MG63 (cell line): ENCODE measurements at places on chromosomes 11 and 22. TPM values are rescaled to one million over a fixed set of nuclear protein-coding genes. Genes with fewer than 3 reads are reported as not detected.

The OR10V1 gene
- not detected in 2 replicates for total RNA-seq

DNA sequence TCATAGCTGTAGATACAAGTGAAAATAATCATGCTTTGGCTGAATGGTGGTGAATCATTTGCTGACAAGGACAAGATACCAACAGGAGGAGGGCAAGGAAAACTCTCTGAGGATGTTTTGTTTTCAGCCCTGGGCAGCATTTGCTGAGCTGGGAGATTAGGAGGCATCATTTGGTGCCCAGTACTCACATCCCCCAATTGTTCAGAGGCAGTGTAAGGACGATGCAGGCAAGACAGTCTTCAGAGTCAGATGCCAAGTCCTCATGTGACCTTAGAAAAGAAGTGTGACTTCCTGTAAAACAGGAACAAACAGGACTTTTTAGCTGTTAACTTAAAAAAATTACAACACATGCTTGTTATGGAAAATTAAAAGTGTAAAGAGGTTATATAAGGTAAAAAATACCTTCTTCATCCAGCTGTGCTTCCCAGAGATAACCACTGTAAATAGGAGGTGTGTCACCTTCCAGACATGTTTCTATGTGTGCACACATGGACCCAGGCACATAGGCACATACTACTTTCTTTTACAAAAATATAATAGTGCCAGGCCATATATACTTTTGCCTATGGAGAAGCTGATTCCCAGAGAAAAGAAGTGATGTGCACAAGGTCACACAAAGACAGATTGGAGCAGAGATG, 18.0 kb downstream of the CNTF start:
- no peak for DNase-seq

The XKR3 gene
- total RNA-seq: not detected in 2 replicates

DNA sequence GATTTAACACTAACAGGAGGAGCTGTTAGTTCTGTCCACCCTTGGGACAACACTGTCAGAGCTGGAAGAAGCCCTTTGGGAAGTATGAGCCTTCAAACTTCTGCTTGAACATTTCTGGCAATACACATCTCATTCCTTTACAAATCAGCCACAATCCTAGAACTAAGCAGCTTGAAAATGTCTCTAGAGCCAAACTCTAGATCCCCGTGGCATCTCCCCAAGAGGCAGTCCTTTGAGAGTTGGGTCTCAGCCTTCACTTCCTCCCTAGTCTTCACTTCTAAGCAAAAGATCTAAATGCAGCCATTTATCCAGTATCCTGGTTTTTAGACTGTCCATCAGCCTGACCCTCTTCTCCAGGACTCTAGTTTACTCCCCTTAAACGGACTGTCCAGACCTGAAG, 26.9 kb downstream of the ARFGAP2 start:
- DNase-seq: no peak

DNA sequence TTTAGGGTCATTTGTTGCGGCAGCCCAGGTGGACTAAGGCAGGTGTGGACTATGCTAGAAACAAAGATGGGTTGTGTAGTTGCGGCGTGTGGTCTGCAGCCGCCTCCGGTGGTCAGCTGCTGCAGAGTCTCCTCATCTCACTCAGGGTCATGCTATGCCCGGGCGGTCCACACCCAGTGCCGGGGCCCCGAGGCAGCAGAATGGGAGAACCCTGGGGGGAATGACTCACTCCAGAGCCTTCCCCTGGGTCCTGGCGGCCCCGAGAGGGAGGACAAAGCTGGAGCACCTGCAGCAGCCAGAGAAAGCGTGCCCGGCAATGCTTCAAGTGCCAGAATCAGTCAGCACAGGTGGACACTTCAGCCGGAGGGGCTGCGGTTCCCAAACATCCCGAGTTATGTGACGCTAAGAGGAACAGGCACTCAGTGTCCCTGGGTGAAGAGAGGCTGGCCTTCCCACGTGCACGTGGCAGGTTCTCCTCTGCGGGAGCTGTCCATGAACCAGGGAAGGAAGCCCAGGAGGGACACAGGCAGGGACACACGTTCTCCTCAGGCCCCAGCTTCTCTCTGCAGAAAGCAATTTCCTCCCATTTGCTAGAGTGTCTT, 289.6 kb upstream of the B3GAT1 start:
- DNase-seq: no peak

DNA sequence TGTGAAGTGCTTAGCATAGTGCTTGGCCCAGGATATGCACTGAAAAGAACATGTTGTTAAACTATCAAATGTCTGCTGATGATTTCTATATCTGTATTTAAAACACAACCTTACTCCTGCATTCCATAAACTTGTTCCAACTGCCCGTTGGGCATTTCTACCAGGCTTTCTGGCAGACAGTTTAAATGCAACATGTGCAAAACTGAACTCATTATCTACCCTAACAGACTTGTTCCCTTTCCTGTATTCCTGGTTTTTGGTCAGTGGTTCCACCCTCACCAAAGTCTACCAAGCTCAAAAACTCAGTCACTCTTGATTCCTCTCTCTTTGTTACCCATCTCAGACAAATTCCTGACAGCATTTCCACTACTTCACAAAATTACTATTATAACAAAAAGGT, 6.5 kb upstream of the RAB38 start:
- no peak for DNase-seq

DNA sequence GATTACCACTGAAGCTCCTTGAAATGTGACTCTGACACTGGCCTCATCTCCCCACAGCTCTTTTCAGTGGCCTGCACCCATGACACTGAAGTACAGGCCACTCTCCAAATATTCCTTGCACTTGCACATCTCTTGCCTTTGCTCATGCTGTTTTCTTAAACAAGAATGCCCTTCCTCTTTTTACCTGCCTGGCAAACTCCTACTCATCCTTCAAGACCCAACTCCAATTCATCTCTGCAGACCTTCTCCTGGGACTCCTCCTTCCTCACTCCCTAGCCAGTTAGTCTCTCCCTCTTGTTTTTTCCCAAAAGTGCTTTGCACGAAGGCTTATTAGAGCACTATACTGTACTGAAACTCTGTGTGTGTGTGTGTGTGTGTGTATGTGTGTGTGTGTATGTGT, 2.6 kb downstream of the KCNE3 start:
- no peak for DNase-seq

DNA sequence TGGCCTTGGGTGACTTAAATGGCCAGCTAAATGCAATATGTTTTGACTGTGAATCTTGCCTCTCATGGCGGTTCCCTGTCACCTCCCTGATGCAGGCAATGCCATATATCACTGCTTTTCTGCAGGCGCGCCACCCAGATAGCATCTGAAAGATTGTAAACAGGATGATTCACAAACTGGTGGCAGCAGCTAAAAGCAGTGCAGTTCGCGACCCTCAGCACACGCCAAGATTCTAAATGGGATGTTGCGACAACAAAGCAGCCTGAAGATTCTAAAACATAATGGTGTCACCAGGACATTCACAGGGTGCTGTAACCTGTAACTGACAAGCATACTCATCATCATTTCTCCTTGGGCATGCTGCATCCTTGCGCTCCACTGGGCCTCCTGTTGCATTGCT, 440.4 kb upstream of the CADM1 start:
- no peak for DNase-seq

DNA sequence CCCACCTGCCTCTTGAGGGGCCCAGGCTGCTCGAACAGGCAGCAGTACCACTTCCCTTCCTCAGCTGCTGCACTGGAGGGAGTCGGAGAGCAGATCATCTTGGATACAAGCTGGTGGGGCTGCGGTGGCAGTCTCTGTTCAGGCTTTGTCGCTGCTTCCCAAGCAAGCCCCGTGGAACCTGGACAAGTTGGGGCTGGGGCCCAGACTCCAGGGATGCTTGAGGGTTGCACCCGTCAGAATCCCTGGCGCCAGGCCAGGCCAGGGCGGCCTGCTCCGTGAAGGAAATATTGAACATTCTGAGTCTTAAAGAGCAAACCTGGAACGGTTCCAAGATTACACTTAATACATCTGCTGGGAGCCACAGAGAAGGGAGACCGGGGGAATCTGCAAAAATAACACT, 310.1 kb upstream of the SORL1-AS1 start:
- DNase-seq: no peak

The GPR83 gene
- not detected in 2 replicates for total RNA-seq

- DNase-seq: no peak
Observed at GRCh38 chr11:36304351-36304750, 8.3 kb downstream of the PRR5L start.

The SMC1B gene
- total RNA-seq: not detected in 2 replicates

The APLNR gene
- not detected in 2 replicates for total RNA-seq

The INPP5J gene
- not detected in 2 replicates for total RNA-seq

- no peak for DNase-seq
Observed at GRCh38 chr11:40178470-40178869, 1281.0 kb downstream of the LRRC4C start.

DNA sequence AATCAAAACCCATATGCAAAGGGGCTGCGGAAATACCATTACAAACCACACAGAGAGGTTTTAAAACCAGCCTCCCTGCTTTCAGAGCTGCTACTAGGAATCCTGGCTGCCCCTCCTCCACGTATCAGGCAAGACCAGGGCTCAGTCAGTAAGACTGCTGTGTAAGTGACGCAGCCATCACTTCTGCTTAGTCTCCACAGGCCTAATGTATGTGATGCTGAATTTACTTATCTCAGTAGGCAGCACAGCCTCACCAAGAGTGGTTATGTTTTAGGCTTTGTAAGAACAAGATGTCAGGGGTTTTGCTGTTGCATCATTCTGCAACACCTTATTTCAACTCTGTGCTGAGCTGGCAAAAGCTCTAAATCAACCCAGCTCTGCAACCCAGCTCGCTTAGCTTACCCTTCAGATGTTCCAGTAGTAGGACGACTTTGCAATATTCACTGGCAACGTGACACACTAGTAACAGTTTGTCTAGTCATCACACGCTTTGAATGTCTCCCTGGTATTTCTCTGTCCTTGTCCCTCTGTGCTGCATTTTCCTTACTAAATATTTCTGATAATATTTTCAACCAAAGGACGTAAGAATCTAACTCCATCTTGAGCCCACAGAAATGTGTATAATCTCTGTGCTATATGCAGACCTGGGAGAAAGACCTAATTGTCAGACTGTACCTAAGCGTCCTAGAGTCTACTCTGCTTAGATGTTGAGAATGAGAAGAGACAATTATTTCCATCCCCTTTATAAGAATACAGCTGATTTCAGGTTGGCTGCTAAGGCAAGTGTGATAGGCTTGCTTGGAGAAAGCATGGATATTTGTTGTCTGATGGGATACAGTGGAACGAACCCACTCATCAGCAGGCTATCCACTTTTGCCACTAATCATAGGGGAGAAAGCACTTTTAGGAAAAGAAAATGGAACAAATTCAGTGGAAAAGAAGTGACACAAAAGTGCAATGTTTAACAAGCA, 72.2 kb downstream of the LARGE2 start:
- DNase-seq: no peak

The C22orf31 gene
- not detected in 2 replicates for total RNA-seq

DNA sequence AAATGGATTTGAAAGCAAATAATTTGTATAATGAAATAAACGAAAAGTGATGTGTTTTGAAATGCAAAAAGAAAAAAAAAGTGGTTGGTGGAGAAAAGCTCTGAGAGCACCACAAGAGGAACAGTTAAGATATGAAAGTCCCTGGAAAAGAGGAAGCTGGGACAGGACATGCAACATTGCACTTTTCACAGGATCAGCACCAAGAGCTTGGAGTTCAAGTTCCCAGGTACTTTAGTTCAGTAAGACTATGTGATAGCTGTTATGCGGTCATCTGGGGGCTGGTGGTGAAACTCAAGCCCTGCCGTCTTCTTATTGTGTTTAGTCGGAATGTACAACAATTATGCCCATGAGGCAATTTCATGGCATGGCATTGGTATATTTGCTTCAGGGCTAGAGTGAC, 17.1 kb upstream of the MS4A4A start:
- no peak for DNase-seq

The F2 gene
- 0.46 TPM in 1 of 2 replicates, not detected in the other for total RNA-seq

DNA sequence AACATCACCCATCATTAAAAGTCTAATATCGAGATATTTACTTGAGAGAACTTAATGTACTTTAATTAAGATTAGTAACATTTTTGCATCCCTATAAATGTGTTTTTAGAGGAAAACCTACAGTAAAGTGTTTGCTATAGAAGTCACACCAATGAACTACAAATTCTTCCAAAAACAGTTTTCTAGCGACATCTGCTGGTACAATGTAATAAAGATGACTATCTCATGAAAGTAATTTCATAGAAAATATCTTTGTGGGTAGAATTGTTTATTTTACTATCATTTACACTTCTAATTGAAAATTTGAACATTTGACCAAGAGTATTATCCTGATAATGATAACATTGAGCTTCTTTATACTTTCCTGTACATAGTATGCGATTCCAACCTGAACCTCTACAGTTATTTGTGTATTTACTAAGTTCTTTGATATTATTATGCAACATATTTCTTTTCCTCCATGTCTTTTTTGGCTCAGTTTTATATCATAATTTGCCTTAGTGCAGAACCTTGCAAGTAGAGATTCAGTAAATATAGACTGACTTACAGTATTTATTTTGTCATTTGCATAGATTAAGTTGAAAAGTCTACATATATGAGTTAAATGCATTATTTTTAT, 252.7 kb downstream of the TMEM135 start:
- no peak for DNase-seq

The TSPO gene
- total RNA-seq: 465 and 558 TPM in 2 replicates

DNA sequence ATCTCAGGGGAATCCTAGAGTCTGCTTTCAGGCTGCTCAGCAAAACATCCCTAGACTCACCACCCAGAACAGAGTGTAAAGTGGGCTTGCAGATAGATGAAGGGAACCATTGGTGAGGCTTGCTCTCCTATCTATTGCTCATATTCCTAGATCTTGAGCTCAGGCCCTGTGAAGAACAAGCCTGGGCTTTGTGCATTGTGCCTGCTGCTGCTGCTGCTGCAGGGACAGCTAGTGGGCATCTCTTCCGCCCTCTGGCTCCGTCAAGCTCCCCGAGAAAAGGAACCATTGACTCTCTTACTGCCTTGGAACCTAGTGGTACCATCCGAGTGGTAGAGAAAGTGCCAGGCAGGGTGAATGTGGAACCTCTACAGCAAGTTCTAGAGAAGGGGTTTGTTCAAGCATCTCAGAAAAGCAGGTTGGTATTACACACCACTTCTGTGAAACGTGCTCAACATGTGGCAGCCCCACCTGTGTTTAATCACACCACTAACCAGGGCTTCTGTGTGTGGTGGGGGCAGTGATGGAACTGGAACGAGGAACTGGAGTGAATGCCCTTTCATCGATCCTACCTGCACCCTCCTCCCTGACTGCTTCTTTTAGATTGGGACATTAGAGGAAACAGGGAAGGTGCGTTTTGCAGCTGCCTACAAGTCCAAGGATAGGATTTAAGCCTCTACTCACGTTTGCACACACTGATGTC, 4.4 kb downstream of the BACE1-AS start:
- no peak for DNase-seq
